ENCODE measurements at places on chromosomes 7 and 10. TPM values are rescaled to one million over a fixed set of nuclear protein-coding genes. Genes with fewer than 3 reads are reported as not detected.

DNA sequence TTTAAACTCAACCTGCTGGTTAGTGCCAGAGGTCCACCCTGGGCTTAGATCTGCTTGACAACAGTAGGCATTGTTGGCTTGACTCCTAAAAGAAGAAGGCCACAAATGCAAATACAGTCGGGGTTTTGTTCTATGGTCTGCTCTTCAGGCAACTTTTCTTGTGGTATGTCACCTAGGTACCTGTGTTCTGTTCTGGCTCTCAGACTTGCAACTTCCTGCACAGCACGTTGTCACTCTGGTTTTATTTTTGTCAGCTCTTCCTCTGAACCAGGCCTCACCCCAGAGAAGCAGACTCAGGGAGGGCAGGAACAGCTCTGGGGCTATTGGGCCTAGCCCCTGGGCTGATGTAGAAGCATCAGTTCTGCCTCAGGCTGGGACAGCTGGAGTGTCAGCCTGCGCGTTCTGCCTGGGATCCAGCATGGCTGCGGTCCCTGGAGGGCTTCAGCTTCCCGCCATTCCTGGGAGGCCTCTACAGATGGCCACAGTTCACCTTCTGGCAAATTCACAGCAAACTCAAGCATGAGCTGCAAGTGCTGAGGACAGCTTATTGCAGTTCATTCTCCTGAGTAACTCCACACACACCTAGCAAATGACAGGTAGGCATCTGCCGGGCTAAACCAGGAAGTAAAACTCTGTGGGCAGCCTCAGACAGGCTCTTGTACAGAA, 11.0 kb upstream of the PDCD4 start:
- no peak for DNase-seq

DNA sequence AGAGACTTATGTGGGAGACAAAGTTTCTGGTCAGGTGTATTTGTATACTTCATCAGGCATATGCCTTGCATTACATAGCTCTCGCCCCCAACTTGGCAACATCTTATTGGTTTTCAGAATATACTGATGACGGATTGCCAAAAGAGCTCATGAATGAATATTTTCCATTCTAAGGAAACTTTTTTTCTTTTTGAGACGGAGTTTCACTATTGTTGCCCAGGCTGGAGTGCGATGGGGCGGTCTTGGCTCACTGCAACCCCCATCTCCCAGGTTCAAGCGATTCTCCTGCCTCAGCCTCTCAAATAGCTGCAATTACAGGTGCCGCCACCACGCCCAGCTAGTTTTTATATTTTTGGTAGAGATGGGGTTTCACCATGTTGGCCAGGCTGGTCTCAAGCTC, 6.0 kb downstream of the CYCS start:
- DNase-seq = no peak

Gene FAM25A
- 11.4 TPM for total RNA-seq

Gene ZNF786
- total RNA-seq = 8.4 TPM

Gene ANXA8
- 172 TPM for total RNA-seq

- DNase-seq = no peak
These were observed 179.9 kb downstream of the SFMBT2 start for GRCh38 chr10:7230951-7231350.

Gene OR6V1
- not detected for total RNA-seq

GRCh38 chr10:117112220-117112619, 25.9 kb downstream of the VAX1 start:
- DNase-seq = no peak

- no peak for DNase-seq
These were observed 17.8 kb upstream of the MAGI2 start for GRCh38 chr7:79471283-79471682.

DNA sequence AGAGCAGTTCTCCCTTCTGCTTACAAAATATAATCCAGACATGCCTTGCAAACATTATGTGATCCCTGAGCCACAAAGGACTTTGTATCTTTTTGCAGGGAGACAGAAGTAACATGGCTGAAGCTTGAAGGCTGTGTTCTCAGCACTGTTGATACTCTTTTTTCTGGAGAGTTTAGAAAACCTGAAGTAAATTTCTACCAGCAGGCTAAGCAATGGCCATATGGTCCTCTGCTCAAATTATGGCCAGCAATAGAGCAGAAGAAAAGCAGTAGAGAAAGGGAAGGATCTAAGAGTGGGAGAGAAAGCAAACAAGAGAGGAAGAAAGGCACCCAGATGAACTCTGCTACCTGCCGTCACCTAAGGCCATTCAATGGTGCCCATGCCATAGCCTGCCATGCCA, 98.4 kb downstream of the ABLIM1 start:
- no peak for DNase-seq

Gene GIMAP5
- total RNA-seq = not detected
